ENCODE measurements at places on chromosomes 2 and 18. TPM values are rescaled to one million over a fixed set of nuclear protein-coding genes. Genes with fewer than 3 reads are reported as not detected.

GRCh38 chr18:7023581-7023980 is 94.0 kb downstream of the LAMA1 start:
- no peak for DNase-seq

DNA sequence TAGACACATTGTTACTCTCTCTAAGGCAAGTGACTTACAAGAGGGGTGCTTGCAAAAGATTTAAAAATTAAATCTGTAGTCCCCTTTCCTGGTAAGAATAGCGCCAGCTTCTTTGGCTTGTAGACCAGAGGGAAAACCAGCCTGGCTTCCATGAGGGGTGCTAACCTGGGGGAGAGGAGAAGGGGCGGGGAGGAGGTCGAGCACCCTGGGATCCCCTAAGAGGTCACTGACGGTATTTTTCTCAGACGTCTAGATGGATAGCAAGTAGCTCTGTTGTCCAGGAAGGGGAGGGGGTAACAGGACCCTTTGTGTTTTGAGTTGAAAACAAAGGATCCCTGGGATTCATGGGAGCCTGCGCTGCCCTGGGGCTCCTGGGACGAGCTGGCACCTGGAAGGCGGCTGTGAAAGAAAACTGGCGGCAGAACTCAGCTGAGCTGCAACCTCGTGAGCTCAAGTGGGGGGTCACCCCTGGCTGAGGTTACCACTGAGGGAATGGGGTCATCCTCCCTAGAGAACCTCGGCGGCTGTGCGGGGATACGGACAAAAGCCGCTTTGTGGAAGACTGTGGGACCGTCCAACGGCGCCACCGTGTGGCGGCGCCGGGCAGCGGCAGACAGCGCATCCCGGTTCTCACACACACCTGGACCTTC is 37.8 kb upstream of the MRPL19 start:
- no peak for DNase-seq

GRCh38 chr18:6569813-6570212 is 155.1 kb upstream of the L3MBTL4 start:
- DNase-seq = no peak

GRCh38 chr2:120680136-120680761 is 55.4 kb upstream of the GLI2 start:
- DNase-seq = no peak

- no peak for DNase-seq
These were observed 430.2 kb downstream of the EIPR1 start for GRCh38 chr2:2947406-2947805.

DSG2 gene
- 11.8 TPM for total RNA-seq

CXCR1 gene
- total RNA-seq = 0.49 TPM

DNA sequence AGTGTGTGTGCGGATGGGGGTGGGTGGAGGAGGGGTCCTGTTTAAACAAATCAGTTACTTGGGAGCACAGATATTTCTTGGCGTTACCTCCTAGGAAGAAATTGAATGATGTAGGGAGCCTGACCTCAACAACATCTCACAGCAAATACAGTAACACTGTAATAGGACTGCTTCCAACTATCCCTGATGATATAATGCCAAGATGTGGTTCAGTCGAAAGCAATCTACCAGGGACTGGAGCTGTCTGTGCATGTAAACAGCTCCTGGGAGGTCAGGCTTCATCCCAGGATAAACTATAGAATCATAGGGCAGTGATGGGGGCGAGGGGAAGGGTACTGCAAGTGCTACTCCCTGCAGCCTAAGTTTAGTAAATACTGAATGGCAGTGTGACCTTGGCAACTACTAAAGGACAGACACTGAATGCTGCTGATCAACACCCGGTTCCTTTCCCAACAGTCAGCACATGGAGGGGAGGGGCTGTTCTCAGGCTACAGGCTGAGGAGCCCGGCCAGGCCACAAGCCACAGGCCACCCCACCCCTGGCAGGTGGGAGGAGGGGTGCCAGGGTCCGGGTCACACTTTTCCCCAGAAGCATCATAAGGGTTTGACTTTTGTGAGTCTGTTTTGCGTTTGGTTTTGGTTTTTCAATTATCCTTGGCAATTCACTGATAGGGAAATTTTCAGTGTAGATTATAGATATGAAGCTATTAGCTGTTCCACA is 85.3 kb upstream of the ZNF397 start:
- DNase-seq = no peak

- no peak for DNase-seq
These were observed 40.7 kb upstream of the TAF1B start for GRCh38 chr2:9802576-9802993.

DNA sequence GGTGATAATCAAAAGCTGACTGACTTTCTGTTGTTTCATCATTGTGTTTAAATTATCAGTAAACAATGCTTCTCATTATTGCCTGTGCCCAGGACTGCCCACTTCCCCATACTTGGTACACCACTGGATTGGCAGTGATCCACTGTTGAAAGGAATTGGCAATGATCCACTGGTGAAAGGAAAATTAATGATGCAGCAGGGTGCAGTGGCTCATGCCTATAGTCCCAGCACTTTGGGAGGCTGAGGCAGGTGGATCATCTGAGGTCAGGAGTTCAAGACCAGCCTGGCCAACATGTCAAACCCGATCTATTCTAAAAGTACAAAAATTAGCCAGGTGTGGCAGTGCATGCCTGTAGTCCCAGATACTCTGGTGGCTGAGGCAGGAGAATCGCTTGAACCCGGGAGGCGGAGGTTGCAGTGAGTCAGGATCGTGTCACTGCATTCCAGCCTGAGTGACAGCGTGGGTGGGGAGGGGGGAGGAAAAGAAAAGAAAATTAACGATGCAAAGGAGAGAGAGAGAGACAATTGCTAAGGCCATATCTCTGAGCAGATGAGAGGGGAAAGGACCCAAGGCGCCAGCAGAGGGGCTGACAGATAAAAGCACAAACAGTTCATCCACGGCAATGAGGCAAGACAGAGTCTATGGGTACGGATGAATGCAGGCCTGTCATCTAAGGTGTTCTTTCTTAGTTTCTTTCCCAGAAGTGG is 10.2 kb upstream of the GTF2A1L start:
- DNase-seq = no peak

IL1RL1 gene
- total RNA-seq = 10.6 TPM

C18orf54 gene
- total RNA-seq = 1.7 TPM

ASB3 gene
- 13.5 TPM for total RNA-seq

SLC4A3 gene
- total RNA-seq = 13.5 TPM

DNA sequence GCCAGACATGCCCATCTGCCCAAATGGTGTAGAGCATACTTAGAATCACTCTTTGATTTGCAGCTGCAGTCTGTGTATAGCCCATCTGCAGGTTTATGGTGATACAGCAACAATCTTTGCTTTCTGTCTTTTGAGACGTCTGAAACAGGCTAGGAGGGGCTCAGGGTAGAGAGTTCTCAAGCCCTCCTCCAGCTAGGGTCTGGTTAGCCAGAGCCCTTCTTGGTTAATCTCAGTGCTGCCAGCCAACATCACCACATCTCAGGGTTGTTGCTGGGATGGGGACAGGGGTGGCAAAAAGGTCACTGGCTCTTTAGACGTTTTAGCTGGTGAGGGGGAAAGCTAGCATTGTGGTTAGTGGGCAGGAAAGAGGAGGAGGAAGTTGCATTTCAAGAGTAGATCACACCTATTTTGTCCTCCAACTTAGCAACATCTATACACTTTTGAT is 136.6 kb upstream of the ACAA2 start:
- DNase-seq = no peak

EMILIN1 gene
- total RNA-seq = 100 TPM

DNA sequence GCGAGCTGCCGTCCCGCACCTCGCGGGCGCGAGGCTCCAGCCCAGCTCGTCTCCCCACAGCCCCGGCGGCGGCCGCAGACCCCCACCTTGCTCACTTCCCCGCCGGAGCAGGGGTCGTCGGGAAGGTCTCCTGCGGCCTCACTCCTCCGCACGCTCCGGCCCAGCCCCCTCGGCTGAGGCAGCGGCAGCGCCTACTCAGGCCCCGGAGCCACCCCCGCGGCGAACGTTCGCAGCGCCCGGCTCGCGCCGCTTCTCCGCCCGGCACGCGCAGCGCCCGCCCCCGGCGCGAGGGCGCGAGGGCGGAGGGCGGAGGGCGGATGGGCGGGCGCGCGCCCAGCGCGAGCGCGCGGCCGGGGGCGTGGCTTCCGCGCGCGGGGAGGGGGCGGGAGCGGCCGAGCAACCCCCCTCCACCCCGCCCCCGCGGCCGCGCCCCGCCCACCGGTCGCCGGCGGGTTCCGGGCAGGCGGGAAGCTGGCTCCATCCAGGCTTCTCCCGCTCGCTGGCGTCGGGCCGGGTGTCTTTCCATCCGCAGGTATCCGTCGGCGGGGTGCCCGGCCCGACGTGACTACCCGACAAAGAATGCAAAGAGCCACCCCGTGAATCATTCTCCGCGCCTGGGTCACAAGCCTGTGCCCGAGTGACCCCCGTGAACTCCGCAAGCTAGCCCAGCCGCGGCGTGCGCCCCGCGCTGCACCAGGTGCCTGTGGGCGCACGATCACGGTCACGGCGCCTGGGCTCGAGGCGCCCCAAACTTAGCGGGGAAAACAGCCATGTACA is at the start of gene DTNB:
Gene DTNB (minus strand): TSS at position 278 of the 777 bp plus-strand sequence. CDS start 20,917 bp downstream, outside the sequence.
- peak; percentile 91 for DNase-seq

DNA sequence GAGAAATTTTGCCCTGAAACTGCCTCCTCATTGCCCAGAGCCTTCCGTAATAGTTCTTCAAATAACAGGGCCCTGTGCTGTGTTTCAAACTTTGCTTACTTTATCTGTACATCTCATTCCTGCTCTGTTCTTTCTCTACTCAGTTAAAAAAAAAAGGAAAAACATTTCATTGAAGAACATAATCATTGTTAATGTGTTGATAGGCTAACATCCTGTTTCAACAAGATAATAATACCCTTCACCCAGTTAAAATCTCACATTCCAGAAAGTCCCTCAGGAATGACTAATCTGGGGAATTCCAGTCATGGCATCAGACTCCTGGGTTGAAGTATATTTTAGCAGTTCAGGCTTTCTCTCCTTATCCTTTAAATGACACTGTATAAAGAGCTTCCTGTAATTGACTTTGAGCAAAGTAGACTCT is 45.6 kb upstream of the ITGAV start:
- no peak for DNase-seq

DNA sequence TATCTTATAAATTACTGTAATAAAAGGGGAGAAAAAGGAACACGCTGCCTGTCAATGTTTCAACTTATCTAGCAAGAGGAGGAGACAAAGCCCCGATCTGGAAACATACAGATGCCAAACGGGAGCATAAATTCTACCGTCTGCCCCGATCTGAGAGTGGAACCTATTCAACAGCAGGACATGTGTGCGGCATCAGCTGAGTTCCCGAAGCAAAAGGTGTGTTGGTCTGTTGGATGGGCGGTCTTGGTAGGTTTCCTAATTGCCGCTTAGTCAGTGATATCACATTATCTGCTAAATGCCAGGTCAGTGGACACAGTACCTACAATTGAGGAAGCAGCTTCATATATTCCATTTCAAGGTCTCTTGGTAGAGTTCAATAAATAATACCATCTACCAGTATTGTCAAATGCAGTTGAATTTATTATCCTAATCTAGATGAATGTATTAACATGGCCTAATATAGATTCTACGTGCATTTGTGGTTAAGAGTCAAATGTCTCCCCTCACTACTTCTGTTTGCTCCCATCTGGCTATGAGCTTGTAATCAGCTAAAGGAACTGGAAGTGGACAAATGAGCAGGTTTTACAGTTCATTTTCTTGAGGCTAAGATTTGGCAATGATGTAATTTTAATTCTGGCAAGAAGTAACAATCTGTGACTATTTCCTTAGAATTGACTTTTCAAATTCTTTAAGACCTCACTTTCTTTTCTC is 219.0 kb downstream of the ZNF521 start:
- no peak for DNase-seq

DNA sequence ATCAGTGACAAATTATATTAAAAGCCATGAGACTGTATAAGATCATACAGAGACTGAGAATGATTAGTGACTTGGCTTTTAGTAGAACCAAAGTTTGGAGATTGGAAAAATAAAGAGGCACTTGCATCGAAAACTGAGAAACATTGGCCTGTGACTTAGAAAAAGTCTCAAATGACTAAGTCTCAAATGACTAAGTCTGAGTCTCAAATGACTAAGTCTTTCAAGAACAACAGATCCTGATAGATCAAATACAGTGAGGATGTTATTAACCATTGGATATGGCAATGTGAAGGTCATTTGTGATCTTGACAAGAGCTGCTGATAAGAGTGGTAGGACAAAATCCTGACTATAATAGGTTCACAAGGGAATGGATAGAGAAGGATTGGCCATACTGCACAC is 135.5 kb upstream of the FANCL start:
- DNase-seq = no peak

GRCh38 chr18:23826850-23827620 is 137.8 kb downstream of the LAMA3 start:
- DNase-seq = peak; percentile 87

CD302 gene
- 56.5 TPM for total RNA-seq
